ENCODE measurements at places on chromosomes 16 and 17.
A peak's percentile ranks its signal among the peaks of the same experiment; 100 is the strongest.

DNA sequence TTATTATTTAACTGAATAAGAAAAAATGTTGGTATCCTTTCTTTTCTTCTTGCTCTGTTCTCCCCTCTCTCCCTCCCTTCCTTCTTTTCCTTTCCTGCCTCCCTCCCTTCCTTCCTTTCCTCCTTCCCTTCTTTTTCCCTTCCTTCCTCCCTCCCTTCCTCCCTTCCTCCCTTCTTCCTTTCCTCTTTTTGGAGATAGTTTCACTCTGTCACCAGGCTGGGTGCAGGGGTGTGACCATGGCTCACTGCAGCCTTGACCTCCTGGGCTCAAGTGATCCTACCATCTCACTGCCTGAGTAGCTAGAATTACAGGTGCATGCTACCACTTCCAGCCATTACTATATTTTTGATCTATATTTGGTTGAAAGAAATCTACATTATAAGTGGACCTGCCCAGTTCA is 5.7 kb upstream of the RUSF1 start:
- no peak for DNase-seq

DNA sequence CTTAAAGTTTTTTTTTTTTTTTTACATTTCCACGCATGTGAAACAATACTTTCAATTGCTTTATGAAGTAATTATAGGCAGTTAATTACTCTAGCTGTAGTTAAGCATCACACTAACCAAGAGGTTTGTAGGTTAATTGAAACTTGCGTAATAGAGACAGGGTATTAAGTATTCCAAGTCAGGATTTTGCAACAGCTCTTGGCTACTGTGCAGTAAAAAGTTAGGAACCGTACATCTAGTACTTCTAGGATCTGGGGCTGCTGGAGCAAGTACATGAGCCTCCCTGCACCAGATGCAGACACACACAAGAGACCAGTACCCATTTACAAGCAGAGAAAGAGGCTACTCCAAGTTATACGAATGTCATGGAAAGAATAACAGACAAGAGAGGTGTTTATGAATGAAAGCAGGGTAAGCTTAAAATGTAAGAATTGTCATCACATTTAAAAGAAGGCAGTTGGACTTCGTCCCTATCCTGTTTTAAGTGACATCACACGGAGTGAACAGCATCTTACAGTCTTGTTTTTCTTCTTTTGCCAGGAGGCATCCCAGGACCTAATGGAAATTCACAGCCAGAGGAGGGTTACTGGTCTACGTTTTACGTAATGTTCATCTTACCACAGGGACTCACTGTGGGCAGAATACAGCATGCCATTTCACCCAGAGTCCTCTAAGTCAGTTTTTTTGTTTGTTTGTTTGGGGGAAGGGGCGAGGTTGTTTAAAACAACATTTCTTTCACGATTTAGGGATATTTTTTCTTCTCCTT is 379.6 kb upstream of the PSMD7 start:
- DNase-seq: no peak

GRCh38 chr17:59067756-59068155 is 38.9 kb downstream of the TRIM37 start:
- DNase-seq: no peak

DNA sequence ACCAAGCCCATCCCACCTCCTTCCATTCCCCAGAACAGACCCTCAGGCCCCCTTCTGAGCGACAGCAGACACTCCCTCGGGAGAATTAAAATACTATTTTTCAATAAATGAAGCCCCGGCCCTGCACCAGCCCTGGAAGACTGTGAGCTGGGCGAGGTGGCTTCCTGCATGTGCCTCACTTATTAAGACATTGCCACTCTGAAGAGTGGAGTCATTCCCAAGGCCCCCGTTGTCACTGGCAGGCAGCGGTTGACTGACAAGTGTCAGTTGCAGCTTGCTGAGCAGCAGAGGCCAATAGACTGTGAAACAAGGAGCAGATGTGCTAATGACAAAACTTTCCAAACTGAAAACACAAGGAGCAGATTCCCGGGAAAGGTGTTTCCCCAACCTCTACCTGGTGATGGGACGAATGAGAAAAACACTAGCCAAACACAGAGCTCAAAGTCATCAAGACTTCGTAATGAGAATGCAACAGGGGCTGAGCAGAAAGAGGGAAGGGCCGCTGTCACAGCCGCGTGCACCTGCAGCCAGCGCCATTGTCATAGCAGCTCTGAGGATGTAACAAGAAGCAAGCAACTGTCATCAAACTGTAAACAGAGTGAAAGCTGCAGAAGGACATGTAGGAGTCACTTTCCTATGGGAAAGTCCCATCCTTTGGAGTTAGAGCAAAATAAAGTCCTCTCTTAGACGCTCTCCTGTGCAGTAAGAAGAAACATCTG is 232.1 kb downstream of the C16orf78 start:
- DNase-seq: no peak

GRCh38 chr17:48299760-48300159 is 130.3 kb downstream of the SKAP1 start:
- DNase-seq: no peak

DNA sequence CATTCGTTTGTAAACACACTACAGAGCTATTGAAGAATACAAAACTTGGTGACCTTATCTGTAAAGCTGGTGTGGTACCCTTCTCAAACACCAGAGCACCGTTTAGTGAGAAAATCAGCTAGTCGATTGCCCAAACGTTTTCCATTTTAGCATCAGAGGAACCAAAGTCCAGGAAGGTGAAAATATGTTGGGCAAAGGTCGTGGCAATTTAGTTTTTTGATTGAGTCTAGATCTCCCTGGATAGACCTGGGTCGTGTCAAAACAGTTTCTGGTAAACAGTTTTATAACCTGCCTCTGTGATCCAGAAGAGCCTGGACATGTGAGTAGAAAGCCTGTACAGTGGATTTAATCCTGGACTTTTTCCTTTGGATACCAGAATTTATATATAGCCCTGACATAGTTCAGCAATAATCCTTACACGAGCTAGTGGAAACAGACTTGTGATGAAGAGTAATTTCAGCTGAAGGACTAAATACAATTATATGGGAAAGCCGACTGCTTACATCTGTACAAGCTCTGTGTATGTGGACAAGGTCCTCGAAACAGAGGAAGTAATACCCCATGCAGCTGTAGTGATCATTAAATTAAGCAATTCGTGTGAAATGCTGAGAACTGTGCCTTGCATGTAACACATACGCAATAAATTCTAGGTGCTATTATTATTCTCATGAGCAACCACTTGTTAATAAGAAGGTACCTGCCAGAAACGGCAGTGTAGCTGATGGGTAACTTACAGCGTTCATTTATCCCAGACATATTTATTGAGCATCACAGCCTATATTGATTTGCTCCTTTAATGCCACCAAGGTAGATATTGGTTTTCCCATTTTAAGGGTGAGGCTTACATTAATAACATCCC is 72.5 kb downstream of the MAP2K6 start:
- DNase-seq: no peak

DNA sequence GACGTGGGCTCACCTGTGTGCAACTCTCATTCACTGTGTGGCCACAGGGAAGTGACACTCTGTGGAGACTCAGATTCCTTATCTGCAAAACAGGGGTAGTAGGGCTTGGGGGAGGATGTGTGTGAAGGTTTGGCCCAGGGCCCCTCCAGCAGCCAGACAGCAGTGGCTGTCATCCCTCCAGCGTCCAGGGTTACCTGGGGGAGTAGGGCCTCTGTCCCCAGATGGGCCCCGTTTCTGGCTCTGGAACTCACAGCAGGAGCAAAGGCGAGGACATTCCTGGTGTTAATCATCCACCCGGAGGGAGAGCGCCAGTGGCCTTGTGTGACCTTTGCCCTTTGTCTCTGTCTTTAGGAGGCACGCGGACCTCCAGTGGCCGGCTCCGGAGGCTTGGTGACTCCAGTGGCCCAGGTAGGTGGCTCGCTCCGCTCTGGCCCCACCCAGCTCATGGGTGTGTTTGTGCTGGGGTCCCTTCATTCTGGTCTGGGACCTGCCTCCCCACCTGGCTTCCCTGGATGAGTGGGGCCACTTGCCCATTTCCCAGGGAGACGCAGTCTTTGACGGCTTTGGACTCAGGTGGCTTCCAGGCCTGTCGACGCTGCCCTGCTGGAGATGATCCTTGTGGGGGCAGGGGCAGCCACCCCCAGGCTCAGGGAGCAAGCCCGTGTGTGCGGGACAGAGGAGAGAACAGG is 166.2 kb downstream of the SEC14L1 start:
- no peak for DNase-seq

DNA sequence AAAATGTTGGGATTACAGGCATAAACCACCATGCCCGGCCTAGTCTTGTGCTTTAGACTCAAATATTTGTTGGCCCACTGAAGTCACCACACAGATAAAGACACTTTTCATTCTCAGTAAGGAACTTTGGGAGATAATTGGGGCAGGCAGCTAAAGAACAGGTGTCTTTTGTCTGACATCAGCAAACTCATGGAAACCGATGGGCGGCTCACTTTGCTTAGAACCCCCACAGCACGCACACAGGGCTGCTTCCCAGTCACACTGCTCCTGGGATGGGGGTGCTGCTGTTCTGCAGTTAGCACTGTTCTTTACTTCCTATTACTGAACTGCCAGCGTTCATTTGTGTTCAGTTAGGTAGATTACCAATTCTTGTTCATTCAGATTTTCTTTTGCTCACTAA is 18.0 kb upstream of the BRCA1 start:
- DNase-seq: no peak

DNA sequence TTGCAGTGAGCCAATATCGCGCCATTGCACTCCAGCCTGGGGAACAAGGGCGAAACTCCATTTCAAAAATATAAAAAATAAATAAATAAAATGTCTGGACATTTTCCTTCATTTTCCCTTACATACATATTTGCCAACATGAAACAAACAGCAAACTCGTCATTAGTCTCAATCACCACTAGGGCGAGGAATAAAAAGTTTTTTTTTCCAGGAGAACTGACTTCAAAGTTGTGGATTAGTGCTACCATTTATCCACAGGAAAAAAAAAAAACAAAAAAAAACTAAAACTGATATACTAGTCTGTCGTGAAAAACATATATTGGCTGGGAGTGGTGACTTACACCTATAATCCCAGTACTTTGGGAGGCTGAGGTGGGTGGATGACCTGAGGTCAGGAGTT is 77.0 kb upstream of the MTMR4 start:
- DNase-seq: no peak

DNA sequence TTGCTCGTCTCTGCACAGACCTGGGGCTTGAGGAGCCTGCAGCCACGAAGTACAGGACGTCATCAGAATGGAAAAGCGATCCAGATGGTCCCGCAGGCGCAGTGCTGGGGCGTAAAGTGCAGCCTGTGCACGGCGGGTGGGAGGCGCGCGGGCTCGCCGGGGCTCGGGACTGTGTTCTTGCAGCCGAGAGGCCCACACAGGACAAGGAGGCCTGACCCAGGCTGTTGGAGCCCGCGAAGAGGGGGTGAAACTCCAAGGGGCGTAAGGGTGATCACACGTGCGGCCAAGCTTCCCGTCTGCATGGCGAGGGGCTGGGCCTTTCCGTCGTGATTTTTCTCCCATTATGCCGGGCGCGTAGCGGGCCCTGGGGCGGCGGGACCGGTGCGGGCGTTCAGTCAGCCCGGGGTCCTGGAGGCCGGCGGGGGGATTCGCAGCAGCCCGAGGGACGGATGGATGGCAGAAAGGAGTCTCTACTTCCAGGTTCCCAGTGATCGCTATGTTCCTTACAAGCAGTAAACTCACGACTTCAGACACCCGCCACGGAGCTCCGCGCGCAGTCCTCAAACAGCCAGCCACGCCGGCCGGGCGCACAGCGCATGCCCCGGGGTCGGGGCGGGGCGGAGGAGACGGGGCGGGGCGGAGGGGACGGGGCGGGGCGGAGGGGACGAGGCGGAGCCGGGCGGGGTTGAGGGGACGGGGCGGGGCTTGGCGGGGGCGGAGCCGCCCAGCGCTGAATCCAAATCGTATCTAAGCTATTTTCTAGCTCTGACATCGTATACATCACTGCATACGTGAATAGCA is 141.0 kb upstream of the KCNJ18 start:
- peak; percentile 83 for DNase-seq

DNA sequence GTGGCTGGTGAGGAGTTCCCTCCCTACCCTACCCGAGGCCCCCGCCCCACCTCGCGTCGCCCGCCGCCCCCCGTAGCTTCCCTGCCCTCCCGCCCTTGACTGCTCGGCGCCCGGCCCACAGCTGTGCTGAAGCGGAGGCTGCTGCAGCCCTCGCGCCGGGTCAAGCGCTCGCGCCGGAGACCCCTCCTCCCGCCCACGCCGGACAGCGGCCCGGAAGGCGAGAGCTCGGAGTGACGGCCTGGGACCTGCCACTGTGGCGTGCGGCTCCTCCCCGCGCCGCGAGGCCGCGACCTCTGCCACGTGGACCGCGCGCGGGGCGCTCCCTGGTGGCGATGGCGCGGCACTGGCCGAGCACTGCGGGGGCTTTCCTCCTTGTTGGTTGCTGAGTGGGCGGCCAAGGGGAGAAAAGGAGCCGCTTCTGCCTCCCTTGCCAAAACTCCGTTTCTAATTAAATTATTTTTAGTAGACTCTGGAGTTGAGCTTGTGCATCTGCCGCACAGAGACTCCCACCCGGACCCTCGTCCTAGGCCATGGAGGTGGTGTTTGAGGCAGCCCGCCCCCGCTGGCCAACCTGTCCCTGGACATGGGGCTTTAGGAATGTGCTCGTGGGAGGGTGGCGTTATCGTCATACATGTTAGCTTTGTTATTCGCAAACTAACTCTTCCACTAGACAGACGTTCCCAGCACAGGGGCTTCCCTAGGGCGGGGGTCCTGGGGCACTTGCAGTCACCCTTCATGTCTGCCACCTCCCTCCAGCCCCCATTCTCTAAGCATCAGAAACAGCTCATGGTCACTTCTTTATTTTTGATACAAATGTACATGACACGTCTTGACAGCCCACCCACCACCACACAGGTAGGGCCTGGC is 4.4 kb downstream of the TP53I13 start:
- peak; percentile 60 for DNase-seq

DNA sequence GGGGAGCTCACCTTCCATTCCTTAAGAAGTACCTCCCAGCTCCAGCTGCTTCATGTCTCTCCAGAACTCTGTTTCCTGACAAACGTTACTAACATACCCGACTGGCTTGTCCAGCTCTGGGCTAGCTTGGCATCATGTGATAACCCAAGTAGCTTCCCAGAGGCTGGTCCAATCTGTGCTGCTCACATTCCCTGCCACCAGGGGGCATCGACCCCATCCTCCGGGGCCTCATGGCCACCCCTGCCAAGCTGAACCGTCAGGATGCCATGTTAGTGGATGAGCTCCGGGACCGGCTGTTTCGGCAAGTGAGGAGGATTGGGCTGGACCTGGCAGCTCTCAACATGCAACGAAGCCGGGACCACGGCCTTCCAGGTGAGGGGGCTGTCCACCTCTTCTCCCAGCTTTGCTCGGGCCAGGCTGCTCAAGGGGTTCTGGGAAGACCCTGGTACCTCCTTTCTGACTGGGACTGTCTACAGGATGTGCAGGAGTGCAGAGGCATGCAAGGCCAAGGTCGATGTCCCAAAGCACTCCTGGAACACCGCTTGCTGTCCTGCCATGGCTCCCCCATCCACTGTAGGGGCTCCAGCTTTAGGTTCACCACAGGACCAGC is 7.6 kb downstream of the EPX start:
- DNase-seq: peak; percentile 11

- DNase-seq: no peak
Measured at GRCh38 chr17:290626-291025, 62.0 kb downstream of the RPH3AL start.

DNA sequence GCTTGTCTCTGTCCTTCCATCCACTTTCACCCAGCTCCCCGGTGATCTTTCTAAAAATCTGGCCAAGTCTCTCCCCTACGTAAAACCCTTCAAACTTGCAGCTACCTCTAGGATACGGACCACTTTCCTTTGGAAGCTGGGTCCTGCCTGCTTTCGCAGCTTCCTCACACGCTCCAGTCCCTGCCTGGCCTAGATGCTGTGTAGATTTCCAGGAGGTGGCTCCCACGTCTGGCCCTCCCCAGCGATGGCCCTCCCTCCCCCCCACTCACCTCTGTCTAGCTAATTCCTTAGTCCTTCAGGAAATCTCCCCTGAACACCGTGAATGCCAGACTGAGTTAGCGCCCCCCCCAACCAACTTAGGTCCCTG is 579 bp upstream of the LRRC59 start:
- DNase-seq: no peak
